H9 (cell line): ENCODE measurements at places on chromosomes 6 and 20.

DNA sequence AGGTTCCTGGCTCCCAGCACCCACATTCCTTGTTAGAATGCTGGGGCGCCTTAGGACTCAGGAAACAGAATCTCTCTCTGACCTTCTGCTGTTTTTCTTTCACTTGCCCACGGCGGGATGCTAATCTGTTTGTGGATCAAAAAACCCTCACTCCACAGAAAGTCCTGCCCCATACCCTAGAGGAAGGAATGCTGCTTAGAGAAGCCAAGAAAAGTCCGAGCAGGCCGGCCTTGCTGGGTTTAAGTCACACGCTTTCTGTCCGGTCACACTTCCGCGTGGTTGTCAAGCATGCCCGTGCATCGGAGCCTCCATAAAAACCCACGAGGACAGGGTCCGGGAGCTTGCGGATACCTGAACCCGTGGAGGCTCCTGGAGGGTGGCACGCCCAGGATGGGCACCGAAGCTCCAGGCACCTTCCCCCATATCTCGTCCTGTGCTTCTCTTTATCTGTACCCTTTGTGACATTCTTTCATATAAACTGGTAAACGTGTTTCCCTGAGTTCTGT, 223.1 kb downstream of the NRN1 start:
- DNase-seq = no peak

- DNase-seq = peak; percentile 29
Observed at GRCh38 chr20:38060536-38060935, 27.0 kb downstream of the RPRD1B start.

DNA sequence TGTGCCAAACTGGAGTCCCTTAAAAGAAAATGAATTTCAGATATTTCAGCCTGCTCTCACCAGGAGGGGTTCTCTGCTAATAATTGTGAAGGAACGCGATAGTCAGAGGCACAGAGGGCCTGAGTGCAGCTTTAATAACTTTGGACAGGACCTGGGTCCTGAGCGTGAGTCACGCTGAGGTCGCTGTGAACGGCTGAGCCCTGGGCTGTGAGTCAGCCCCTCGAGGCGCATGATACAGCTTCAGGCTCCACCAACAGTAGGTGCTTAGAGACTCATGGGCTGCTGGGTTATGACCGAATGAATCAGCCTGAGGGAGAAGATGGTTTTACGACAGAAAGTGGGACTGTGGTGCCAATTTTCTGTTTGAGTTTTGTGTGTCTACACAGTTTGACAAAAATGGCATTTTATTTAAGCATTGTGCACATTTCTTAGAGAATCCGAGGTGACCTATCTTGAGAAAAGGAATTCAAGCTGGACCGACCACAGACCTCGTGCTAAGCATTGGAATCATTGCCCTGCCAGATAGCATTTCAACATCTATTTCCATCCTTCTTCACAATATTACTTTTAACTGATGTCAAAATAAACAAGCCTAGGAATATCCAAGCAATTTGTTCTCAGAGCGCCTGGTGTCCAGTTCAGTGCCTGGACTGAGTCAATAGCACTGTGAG, 183.0 kb downstream of the THBS2 start:
- DNase-seq = no peak

DNA sequence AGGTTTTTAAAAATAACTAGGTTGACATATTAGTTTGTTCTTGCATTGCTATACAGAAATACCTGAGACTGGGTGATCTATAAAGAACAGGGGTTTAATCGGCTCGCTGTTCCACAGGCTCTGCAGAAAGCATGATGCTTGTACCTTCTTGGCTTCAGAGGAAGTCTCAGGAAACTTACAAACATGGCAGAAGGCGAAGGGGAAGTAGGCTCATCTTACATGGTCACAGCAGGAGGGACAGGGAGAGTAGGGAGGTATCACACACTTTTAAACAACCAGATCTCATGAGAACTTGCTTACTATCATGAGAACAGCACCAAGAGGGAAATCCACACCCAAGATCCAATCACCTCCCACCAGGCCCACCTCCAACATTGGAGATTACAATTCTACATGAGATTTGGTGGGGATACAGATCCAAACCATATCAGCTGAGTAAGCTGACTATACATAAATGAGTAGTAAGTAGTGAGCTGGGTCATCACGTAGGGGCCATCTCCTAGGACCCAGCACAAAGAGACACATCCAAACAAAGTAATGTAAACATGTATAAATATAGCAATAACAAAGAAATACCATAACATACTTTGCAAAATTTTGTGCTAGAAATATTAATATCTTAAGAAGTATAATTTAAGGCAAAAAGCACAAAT, 31.4 kb upstream of the SIRPG start:
- DNase-seq = no peak

DNA sequence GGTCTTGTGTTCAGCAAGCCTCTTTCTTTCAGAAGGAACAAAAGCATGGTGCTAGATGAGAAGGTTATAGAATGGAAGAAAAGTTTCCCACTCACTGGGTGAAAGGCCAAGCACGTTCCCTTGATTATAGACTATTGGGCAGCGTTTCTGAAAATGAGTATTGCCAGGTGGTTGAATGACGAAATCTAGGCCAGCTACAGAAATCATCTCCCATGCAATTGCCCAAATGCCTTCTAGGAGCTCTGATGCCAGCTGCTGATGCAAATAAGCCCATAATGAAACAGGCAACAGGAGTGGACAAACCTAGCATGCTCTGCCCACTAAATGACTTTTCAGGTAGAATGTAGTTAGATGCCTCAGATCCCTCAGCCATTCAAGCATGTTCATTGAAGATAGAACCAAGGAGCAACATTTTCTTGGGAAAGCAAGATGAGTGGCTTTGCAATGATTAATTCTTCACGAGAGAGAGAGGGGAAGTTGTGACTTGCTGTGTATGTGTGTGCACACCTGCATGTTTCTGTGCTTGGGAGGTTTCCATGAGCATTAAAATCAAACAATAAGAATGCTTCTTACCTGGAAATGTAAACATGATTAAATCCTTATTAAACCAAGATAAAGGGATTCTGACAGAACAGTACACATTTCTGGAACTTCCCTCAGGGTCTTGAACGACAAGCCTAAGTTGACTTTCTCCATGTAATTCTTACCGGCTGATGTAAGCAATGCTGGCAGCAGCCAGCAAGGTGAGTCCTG, 43.6 kb downstream of the ADTRP start:
- DNase-seq = no peak

GRCh38 chr6:73942592-73943186, 246.7 kb downstream of the CD109 start:
- peak; percentile 64 for DNase-seq
